Smooth muscle cell of the umbilical artery (primary cell): ENCODE measurements at places on chromosomes 5 and 9. TPM values are rescaled to one million over a fixed set of nuclear protein-coding genes. Genes with fewer than 3 reads are reported as not detected.

The PRRX2 gene
- total RNA-seq: 0.14 and 0.59 TPM in 2 replicates

The PFN3 gene
- not detected in 2 replicates for total RNA-seq

The CNOT6 gene
- 15.1 and 24.5 TPM in 2 replicates for total RNA-seq

The IFNE gene
- 25.8 and 61.8 TPM in 2 replicates for total RNA-seq

The EGFLAM gene
- 1.3 and 11.3 TPM in 2 replicates for total RNA-seq

The SPAG8 gene
- total RNA-seq: 0.55 and 1.2 TPM in 2 replicates

The LCN9 gene
- not detected in 2 replicates for total RNA-seq

The TMEM174 gene
- not detected in 2 replicates for total RNA-seq

The S1PR3 gene
- total RNA-seq: 11.9 and 12.5 TPM in 2 replicates

The MIER3 gene
- 18.1 and 40.6 TPM in 2 replicates for total RNA-seq

The FAM169A gene
- total RNA-seq: under 0.01 and 0.74 TPM in 2 replicates

The FKBP15 gene
- total RNA-seq: 18.1 and 24.6 TPM in 2 replicates

The ITGA2 gene
- 72.5 and 294 TPM in 2 replicates for total RNA-seq

The ELOVL7 gene
- 0.09 TPM in 1 of 2 replicates, not detected in the other for total RNA-seq

The F12 gene
- 0.51 and 0.89 TPM in 2 replicates for total RNA-seq

The ABHD17B gene
- 33.3 and 47.5 TPM in 2 replicates for total RNA-seq

The C9orf153 gene
- 0.30 and 1.1 TPM in 2 replicates for total RNA-seq

The ZNF618 gene
- total RNA-seq: 10.4 and 13.5 TPM in 2 replicates

The MTAP gene
- 40.1 and 88.5 TPM in 2 replicates for total RNA-seq

The TMEM252 gene
- not detected in 2 replicates for total RNA-seq

The SLC1A3 gene
- 5.3 and 14.3 TPM in 2 replicates for total RNA-seq

The MROH2B gene
- total RNA-seq: not detected in 2 replicates
